Ovary (tissue), 10 donors: ENCODE measurements at places on chromosomes 4 and X. TPM values are rescaled to one million over a fixed set of nuclear protein-coding genes. Genes with fewer than 3 reads are reported as not detected.

- DNase-seq = no peak
Measured at GRCh38 chr4:110418641-110419040, 57.3 kb upstream of the ENPEP start.

DNA sequence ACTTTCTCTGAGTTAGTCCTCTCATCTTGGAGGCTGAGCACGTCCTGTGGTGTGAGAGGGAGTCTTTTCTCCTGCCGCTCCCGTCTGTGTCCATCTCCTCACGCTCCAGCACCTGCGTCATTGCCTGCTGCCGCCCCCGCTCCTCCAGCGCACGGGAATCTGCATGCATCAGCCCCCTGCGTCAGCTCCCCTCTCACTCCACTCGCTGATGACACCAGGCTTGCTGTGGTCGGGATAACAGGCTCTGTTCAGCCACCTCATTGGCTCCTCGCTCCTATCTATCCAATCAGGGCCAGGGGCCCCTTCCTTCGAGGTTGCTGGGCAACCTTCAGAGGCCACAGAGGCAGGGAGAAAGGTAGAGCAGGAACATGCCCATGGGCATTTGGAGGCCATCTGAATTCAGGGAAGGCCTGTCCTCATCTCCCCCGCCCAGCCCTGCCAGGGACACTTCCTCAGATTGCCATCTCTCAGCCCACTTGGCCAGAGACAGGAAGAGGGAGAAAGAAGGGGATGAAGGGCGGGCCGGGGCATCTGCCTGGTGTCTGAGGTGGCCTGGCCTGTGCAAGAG lies 9.3 kb downstream of the ZNF185 start:
- DNase-seq = no peak

GRCh38 chrX:77346859-77347258 lies 100.3 kb upstream of the FGF16 start:
- no peak for DNase-seq

HMX1 gene
- total RNA-seq = not detected

DNA sequence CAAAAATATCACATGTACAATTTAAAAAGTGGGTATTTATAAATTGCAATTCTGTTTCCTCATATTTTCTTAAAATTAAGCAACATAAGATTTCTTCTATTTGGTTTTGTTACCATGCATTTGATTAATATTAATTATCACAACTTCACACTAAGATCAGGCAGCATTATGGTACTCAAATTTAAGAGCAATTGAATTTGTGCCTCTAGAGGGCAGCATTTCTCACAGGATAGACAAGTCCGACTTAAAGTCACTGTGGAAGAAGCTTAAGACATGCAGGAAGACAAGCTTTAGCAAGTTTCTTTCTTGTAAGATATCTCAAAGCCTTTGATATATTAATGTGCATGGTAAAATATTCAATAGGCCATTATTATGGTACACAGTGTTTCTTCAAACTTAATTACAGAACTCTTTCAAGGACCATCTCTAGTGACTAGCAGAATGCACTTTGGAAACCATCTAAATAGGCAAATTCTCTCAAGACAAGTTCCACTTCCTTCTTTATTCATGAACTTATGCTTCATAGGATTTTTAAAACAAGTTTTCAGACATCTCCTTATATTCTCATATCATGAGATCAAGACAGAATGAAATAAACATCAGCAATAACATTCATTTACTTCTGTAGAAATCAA lies 35.0 kb downstream of the FBXW7 start:
- no peak for DNase-seq

DNA sequence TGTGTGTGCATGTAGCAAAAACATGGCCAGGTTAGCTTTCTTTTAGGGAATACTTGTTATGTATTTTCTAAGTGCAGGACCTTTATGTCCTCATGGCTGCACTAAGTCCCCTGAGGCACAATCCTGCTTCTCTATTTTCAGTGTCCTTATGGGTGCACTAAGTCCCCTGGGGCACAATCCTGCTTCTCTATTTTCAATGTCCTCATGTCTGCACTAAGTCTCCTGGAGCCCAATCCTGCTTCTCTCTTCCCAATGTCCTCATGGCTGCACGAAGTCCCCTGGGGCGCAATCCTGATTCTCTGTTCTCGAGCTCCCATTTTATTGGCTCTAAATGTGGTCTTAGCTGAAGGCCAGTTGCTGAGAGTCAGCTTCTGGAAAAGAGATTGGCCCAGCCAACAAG lies 49.7 kb upstream of the GPRIN3 start:
- no peak for DNase-seq

AREG gene
- total RNA-seq = 11.1 TPM

- no peak for DNase-seq
Measured at GRCh38 chrX:153471663-153472280, 1.4 kb upstream of the HAUS7 start.

ATP1B4 gene
- not detected for total RNA-seq

DNA sequence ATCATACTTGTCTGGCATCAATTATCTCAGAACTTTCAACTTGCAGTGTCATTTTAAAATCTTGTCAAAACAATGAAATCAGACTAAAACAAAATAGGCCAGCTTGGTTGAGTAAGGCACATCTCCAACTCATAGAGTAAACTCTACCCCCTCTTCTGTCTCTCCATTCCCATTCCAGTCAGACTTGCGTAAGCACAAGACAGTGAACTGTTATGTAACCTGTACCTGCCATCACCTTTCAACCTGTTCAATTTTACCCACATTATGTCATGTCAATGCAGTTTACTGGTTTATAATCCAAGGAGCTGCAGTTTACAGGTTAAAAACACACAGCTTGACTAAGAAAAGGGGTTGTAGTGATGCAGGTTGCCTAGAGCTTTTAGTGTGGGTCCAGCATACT lies 8.3 kb downstream of the CDX4 start:
- no peak for DNase-seq

DNA sequence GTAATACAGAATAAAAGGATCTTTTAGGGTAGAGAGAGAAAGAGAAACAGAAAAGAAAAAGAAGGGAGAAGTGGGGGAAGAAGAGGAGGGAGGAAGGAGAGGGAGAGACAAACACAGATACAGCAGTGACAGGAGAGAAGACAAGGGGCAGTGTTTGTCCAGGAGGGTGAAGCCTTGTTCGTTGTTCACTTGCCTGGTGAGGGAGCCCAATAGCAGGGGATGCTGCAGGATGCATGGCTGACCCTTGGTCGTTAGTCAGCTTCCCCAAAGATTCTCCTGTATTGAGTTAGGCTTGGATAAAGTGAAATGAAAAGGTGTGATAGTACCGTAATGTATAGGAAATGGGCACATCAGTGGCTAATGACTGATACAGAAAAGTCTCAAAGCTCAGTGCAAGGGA lies 403.7 kb downstream of the IL15 start:
- DNase-seq = no peak

DNA sequence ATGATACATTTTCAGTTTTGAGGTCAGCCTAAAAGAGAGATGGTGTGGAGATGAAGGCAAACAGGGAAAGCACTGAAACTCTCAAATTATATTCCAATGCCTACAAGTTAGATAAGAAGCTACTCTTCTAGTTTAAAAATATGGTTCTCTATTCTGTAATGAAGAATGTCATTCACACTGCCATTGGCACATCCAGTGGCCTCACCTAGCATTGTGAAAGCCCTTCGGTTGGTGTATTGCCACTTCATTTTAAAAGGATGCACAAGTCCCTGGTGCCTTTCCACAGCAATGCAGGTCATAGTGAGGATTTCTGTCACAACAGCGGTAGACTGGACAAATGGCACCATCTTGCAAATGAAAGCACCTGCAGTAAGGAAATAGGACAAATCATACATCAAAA lies 40.6 kb downstream of the QRFPR start:
- no peak for DNase-seq

IL13RA2 gene
- total RNA-seq = not detected

- no peak for DNase-seq
Measured at GRCh38 chr4:72970756-72971155, 98.8 kb downstream of the COX18 start.

TMEM271 gene
- not detected for total RNA-seq

GRCh38 chr4:53005808-53006207 lies 143.7 kb downstream of the RASL11B start:
- DNase-seq = no peak

FAT4 gene
- 12.2 TPM for total RNA-seq

EFHC2 gene
- 1.9 TPM for total RNA-seq

DNA sequence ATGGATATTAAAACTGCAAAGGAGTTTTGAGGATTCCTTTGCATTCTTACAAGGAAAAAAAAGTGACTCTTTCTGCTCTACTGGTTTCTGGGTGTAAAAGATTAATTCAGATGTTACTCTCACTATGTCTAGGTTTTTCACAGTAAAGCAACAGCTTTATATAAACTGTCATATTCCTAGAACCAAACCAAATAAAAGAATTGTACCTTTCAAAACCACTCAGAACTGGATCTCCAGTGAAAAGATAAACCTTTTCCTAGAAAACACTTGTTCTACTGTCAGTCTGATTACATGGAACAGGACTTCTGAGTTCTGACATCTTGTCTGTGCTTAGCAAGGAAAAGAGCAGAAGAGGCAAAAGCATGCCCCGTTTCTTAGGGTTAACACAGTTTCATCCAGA lies 5.0 kb upstream of the PPID start:
- no peak for DNase-seq

- DNase-seq = peak; percentile 78
Measured at GRCh38 chr4:54784161-54784671, 126.5 kb downstream of the KIT start.

PUDP gene
- 14.4 TPM for total RNA-seq

GLRA3 gene
- not detected for total RNA-seq

DNA sequence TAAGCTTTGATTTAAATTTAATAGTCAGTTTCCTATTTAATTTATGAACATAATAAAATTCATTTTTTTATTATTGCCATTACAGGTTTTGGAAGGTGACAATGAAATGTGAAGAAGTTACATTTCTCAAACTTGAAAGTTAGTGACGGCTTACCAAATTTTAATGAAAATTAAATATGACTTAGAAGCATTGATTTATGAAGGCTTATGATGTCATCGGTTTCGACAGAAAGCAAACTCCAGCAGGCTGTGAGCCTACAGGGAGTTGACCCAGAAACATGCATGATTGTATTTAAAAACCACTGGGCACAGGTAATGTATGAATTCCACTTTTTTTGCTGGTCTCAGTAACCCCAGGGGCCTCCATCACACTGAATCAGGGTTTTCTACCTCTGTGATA lies 157.1 kb downstream of the FHIP1A start:
- no peak for DNase-seq

- no peak for DNase-seq
Measured at GRCh38 chr4:121326597-121326996, 54.2 kb downstream of the QRFPR start.

DNA sequence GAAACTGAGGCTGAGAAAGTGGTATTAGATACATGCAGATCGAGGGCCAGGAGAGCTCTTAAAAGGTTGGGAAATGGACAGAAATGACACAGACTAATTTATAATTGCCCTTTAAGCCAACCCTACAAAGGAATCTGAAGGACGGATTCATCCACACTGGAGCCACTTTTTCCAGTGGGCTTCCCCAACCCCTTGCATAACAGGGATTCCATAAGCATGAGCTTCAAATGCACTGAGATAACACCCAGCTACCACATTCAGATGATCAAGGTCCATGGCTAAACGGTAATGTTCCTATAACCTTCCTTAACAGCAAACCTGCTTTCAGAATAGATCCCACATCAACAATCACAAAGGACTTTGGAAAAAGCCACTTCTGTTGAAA lies 34.2 kb downstream of the PLAC1 start:
- no peak for DNase-seq

DNA sequence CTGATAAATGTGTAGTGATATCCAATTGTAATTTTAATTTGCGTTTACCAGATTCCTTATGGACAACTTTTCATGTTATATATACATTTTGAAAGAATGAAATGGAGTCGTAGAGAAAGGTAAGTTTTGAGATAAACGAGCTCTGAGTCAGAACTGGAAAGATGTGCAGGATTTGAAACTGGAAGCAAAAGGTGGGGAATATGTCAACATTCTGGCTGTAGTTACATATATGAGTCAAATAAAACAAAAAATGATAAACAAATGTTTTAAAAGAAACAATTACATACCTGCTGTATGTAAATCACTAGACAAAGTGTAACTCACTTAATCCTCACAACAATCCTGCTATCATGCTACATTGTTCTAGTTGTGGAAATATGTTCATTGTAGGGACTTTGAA lies 84.0 kb downstream of the LPAR4 start:
- DNase-seq = no peak

- DNase-seq = no peak
Measured at GRCh38 chr4:25863347-25863784, 578 bp upstream of the SEL1L3 start.
